ENCODE measurements at places on chromosomes 1 and 21.

GRCh38 chr1:38135625-38136414 is 89.2 kb upstream of the POU3F1 start:
- no peak for DNase-seq

DNA sequence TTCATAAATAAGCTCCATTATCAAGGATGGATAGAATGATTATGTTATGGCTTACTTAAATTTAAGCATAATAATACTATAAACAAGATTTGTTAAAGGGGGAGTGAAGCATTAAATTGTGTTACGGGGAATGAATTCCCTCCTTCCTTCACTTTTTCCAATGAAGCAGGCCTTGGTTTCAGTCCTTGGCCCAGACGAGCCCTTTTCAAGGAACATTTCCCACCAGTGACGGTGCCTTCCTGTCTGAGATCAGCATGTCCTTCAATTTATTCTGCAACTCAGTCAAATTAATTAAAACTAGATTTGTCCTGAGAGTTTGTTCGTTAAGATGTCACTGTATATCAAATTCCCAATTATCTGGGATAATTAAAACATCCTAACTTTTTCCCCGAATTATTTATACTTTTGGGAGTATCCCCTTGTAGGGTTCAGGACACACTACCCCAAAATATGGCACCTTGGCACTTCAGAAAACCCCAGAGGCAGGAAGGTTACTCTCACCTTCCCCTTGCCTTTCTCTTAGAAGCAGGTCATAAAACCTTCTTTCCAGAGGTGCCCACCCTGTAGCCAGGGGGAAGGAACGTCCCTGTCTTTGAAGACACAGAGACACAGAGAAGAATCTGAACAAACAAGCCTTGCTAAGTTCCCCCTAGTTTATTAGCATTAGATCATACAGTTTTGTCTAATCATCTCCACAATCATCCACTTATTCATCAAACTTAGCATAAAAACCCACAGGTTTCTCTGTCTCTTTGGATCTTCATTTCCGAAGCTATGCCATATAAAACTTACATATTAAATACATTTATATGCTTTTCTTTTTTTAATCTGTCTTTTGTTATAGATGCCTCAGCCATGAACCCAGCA is 86.2 kb upstream of the ARHGAP29 start:
- DNase-seq = no peak

DNA sequence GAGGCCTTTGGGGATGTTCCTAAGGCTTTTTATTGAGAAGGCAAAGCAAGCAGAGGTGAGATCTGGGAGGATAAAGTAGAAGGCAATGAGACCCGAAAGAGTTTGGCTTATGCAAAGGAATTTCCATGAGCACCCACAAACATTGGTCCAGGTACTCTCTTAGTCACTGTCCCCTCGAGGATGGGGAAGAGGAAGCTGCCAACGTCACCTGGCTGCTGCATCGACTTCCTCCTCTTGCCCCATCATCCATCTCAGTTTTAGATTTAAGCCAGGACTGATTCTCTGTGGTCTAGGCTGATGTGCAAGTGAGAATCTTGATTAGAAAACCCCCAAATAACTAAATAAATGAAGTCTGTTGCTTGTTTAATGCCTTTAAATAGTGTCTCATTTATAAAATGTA is 28.7 kb downstream of the RUNX1 start:
- DNase-seq = peak; percentile 44

DNA sequence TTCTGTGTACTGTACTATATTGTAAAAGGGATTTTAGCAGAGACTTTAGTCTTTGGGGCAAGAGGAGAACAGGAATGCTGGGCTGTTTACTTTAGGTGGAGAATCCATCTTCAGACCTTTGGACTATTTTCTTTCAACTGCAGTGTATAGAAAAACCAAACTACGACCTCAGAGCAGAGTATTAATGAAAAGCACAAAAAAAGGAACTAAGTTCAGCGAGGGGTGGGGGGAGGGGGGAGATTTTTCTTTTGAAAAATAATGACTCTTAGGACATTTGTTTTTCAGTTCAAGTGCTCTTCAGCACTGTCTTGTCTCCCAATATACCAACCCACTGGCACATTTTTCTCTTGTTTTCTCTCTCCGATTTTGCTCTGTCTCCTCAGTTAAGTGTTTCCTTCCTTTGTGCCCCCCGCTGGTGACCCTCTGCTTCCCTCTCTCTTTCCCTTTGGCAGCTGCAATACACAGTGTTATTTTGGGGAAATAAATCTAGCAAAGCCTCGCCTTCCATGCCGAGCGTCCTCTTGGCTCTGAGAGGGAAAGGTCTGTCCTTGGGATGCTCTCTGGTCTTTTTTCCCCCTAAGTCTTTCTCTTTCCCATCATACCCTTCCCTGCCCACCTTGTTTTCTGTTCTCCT is 44.8 kb downstream of the ACP6 start:
- DNase-seq = peak; percentile 66

- no peak for DNase-seq
These were observed 595 bp downstream of the GLUL start for GRCh38 chr1:182391028-182391361.

- no peak for DNase-seq
These were observed 89.4 kb downstream of the OMA1 start for GRCh38 chr1:58457023-58457635.

- peak; percentile 27 for DNase-seq
These were observed 755 bp downstream of the FBXO42 start for GRCh38 chr1:16351456-16351993.

GRCh38 chr1:229947968-229948367 is 119.1 kb upstream of the GALNT2 start:
- DNase-seq = no peak

DNA sequence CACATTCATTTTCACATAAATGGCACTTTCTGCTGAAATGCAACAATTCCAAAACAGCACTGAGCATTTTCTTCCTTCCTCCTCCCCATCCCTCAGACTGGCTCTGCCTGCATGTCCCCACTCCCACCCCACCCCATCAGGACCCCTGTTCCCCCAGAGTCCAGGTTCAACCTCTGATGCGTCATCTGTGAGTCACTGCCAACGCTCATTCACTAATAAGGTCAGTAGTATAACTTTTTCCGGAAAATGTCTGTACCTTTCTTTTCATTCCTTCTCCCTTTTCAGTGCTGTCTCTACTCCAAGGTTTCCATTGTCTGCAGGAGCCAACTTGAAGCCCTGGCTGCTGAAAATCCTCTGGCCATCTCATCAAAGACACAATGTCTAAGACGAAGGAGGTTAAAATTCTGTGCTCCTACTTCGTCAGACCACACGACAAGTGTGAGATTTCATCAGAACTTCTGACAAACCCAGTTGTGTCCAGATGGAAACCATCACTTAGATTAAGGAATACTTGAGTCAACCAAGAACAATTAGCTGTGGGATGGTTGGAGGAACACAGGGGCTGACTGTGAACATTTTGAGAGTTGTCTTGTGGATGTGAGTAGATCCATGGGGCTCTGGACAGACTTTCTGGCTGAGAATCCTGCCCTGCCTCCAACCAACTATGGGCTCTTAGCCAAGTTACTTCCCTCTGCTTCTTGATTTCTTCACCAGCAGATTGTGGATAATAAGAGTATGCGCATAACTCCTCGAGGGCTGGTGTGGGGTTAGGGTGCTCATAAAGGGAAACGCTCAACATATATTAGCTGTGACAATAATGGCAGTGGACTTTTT is 35.6 kb upstream of the UTS2 start:
- DNase-seq = no peak

- no peak for DNase-seq
These were observed 208.8 kb downstream of the FOXD2 start for GRCh38 chr1:47646676-47647075.

GRCh38 chr1:6459850-6460265 is 6.1 kb downstream of the TNFRSF25 start:
- no peak for DNase-seq

DNA sequence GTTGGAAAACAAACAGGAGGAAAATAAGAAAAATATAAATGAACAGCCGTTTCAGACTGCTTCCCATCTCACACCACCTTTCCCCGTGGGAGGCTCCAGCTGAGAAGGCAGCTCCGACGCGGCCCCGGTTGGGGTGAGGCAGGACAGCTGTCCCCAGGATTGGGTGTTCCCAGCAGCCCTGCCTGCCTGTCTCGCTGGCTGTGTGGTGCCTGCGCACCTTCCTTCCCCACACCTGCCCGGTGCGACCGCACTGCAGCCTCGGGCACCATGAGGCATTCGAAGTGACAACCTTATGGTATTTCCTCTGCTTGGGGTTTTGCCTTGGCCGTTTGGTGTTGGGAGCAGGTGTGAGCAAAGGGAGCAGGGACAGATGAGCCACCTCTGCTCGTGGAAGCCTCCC is 161.6 kb downstream of the PRDM16 start:
- no peak for DNase-seq

- no peak for DNase-seq
These were observed 1.5 kb downstream of the OR14A2 start for GRCh38 chr1:247746391-247746935.

DNA sequence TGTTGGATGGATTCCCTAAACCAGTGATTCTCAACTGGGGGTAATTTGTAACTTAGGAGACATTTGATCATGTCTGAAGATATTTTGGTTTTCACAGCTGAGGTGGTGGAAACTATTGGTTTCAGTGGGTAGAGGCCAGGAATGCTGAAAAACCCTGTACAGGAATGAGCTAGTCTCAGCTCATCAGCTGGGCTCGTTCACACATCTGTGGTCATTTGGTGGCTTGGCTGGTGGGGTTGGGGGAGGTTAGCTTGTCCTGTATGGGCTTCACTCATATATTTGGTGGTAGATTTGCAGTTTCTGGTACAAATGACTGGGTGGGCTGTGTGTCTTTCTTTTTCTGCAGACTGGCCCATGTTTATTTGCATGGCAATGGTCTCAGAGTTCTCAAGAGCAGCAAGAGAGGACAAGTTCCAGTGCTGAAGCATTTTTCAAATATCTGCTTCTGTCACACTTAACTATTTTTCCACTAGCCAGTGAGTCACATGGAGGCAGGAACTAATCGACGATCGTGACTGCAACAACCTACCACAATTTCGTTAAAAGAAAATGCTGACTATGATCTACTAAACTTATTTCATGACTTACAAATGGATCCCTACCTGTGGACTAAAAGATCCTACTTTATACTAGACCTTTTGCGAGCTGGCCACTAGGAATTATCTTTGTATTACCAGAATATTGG is 321.7 kb upstream of the PLXNA2 start:
- no peak for DNase-seq

GRCh38 chr1:236686815-236687160 is 489 bp downstream of the ACTN2 start:
- DNase-seq = no peak

DNA sequence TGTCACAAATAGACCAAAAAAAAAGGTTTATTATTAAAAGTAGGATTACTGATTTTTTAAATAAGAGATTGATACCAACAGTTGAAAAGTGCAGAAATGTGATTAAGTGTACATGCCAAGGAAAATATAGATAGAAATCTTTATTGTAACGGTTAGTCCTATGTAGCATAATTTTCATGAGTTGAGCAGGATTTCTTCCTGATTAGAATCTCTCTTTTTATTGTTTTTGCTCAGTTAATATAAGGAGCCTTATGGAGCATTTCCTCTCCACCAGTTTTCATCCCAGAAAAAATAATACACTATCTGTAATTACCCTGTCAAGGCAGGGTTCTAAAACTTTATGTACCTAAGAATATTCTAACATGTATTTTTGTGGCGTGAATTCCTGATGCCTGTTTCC is 23.4 kb downstream of the CAPZA1 start:
- DNase-seq = no peak

DNA sequence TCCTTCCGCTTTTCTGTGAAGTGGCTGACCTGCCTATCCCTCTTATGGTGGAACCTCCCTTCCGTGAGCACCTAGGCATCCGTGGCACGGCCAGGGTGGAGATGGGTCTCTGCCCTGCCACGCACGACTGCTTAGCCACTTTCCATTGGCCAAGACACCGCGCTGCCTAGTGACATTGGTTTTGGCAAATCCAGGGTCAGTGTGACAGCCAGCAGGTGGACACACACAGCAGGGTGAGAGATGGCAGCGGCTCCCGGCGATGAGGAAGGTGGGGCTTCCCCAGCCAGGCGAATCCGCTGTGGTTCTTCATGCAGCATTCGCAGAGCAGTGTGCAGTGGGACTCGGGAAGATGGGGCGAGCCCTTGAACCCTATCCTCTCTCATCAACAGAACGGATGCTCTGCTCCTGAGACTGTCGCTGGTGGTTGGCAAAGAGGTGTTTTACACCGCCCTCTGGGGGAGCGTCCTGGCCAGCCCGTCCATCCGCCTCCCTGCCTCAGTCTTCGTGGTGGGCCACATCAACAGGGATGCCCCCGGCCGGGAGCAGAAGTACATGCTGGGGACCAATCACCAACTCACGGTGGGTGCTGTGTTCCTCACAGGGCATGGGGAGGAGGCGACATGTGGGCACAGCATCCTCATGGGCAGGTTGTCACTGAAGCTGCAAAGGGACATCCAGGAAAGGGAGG is 51.8 kb downstream of the DOP1B start:
- DNase-seq = no peak

DNA sequence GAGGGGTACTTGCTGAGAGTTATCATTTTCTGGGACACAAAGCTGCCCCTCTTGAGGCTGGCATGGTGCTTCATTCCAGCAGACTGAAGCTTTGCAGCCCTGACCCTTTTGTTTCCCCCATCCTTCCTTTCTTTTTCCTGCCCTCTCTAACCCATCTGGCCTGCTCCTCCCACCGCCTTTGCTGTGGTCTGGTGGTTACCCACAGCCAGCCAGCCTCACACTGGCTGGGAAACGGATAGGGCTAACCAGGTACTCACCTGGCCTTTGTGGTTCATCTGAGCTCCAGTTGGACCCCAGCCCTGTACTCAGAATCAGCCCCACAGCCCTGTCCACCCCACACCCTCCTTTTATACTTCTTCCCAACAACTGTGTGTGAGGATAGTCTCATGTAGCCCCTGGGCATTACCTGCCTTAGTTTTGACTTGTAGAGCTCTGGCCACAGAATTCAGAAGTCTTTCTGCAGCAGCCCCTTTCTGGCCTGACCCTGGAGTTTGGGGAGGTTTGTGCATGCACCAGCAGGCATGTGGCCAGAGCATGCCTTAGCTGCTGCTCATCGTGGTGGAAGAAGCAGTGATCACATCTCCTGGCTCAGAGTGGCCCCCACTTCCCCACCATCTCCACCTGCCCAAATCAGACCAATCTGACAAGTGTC is 138.0 kb downstream of the TRABD2B start:
- no peak for DNase-seq

DNA sequence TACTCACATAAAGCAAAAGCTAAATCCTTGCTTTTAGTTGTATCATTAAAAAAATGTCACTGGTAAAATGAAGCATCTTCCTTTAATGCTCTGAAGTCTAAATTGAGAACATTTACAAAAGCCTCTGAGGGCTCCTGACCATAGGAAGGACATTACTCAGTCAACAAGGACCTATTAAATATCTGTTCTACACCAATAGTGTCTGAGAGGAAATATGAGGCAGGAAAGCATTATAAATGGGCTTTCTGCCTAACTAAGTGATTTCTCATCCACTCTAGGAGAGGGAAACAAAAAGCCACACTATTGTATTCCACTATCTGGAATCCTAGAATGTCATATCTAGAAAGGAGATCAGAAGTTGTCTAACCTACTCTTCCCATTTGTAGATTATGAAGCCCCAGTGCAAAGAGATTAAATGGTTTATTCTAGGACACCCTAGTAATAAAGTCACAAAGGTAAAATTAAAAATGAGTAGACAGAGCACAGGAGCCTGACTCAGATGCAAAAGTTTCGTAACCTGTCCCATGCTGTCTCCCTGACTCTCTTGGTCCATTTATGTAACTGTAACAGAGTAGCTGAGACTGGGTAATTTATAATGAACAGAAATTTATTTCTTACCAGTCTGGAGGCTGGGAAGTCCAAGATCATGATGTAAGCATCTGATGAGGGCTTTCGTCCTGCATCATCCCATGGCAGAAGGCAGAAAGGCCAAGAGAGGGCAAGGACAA is 17.6 kb downstream of the RGS1 start:
- no peak for DNase-seq

- no peak for DNase-seq
These were observed 2.8 kb upstream of the KRTAP10-5 start for GRCh38 chr21:44583089-44583799.
